CD4-positive, alpha-beta T cell treated with Interleukin-12 subunit alpha and Interleukin-12 subunit beta, for 1 hour (primary cell): ENCODE measurements at places on chromosomes 1 and 21.

DNA sequence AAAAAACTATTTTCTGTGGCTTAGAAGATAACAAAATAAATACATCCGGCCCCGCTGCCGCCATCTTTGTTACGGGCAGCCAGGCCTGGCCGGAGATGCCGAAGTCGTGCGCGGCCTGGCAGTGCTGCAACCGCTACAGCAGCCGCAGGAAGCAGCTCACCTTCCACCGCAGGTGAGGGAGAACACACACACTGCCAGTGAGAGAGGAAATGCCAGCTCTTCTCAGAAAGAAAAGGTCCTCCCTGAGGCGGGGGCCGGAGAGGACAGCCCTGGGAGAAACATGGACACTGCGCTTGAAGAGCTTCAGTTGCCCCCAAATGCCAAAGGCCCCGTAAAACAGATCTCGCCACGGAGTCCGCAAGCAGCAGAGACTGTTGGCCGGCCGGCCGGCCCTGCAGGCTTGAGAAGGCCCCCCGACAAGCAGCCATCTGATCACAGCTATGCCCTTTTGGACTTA is 323.2 kb downstream of the AMY1C start:
- DNase-seq = no peak

- DNase-seq = no peak
Measured at GRCh38 chr1:155207806-155208540, at the start of gene THBS3. Gene THBS3 (minus strand): TSS chr1:155207897. CDS start chr1:155207876, 21 bp downstream.

DNA sequence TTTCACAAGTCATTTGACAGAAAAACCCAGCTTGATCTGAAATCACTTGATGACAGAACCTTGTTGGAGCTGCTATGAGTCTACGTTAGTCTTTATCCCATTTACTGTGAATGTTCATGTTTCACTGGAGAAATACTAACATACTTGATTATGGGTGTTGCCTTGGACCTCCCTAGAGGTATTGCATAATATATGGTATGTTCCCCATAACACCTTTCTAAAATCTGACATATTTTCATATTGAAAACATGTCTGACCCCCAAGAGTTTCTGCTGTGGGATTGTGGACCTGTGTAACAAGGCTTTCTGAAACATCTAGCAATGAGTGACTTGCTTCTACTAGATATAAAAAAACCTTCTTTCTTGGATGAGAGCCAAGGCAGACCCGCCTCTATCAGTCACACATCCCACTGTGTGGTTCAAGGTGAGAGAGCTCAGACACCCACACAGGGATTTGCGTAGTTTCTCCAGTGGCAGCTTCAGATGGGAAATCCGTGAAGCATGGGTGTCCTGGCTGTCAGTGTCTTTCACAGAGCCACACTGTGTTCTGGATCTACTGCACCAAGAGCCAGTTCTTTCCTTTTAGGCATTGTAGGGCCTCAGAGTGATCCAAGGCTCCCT is 4.6 kb downstream of the NENF start:
- no peak for DNase-seq

DNA sequence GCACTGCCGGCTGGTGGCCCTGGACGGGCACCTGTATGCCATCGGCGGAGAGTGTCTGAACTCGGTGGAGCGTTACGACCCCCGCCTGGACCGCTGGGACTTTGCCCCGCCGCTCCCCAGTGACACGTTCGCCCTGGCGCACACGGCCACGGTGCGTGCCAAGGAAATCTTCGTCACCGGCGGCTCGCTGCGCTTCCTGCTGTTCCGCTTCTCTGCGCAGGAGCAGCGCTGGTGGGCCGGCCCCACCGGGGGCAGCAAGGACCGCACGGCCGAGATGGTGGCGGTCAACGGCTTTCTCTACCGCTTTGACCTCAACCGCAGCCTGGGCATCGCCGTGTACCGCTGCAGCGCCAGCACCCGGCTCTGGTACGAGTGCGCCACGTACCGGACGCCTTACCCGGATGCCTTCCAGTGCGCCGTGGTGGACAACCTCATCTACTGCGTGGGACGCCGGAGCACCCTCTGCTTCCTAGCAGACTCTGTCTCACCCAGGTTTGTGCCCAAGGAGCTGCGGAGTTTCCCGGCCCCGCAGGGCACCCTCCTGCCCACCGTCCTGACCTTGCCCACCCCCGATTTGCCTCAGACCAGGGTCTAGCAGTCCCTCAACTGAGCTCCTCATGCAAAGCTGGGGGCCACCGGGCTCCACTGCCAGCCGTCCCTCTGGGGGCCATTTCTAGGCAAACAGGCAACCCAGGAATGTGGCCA is 2.1 kb downstream of the KLHDC7A start:
- DNase-seq = no peak

- no peak for DNase-seq
Measured at GRCh38 chr1:151584278-151584677, 27.6 kb upstream of the SNX27 start.

DNA sequence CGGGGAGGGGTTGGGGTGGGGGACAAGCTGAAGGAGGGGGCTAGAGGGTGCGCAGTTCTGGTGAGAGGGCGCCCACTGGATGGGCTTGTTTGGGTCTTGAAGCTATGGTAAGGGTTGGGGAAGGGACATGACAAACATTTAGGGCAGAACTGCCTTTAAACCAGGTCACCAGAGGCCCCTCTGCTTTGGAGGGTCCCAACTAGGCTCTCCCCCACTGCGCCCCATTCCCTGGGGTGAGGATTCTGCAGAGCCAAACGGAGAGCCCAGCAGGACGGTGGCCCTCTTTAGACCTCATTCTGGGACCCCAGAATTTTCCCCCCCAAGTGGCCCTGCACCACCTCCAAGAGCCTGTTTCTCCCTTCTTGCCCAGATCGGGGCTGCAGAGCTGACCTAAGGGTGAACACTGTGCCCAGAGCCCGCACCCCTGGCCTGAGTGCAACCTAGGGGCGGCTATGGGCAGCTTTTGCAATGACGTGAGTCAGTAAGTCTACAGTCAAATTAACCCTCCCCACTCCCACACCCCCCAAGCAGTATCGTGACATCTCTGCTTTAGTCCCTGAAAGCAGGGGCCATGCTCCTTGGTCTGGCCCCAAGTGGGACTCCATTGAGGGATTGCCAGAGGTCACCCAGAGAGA is 593.8 kb downstream of the MATN1 start:
- no peak for DNase-seq

DNA sequence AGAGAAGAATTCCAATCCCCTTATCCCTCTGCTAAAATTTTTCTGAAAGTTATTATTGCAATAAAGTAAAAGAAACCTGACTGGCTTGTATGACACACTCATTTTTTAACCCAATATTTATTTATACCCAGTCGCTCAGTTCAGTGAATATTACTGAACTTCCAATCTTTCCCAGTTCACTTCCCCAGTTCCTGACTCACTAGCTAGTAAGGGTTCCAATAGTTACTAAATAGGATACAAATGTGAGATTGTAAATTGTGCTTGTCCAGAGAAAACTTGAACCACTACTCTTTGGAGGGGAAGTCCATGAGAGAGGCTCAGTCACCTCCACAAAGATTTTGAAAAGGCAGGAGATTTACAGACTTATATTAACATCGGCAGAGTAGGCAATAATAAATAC is 31.4 kb downstream of the PRDX6 start:
- no peak for DNase-seq

DNA sequence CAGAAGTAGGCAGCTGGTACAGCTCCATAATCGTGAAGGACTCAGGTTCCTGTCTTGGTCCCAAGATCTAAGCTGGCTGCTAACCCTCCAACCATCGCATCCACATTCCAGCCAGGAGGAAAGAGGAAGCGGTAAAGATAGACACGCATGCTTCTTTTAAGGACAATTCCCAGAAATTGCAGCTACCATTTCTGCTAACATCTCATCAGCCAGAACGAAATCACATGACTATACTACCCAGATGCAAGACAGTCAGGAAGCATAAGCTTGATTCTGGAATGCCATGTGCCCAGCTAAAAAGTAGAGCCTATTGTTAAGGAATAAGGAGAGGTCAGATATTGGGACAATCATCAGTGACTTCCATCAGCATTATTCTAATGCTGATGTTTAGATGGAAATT is 110.4 kb downstream of the EPHB2 start:
- DNase-seq = no peak

DNA sequence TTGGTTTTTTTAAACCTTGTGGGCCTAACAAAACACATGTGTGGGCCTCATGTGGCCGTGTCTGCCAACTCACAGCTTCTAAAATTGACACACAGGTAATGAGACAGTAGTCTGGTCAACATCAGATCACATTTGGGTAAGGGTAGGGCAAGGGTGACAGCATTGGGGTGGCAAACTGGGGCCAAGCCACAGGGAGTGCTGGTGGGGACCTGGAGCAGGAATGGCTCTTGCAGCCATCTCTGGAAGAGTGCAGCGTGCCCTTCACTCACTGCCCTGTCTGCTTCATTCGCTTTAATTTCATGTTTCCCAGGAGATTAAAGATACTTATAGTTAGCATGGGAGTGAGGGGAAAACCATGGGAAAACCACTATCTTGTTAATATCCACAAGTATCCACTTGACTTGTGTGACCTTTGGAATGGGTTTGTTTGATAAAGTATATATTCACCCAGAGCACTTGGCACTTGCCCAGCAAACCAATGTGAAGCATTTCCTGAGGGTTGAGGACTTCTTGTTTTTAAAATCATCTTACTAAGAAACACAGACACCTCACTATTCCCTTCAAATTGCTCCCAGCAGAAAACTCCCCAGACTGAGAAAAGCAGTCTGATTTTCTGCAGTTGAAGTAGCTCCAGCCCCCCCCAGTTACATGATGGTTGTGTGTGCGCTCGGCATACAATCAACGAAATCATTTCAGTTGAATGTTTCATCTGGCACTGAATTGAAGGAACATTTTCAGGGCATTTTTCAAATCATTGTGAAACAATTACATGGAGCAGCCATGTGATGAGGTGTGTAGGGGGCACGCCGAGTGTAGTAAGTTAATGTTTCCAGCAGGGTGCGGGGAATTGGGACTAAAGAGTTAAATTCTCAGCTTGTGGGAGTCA is 175.7 kb downstream of the VPS13D start:
- no peak for DNase-seq

- DNase-seq = no peak
Measured at GRCh38 chr1:4564051-4564450, 90.4 kb upstream of the AJAP1 start.

- DNase-seq = no peak
Measured at GRCh38 chr1:71339238-71339637, 258.4 kb upstream of the ZRANB2 start.

DNA sequence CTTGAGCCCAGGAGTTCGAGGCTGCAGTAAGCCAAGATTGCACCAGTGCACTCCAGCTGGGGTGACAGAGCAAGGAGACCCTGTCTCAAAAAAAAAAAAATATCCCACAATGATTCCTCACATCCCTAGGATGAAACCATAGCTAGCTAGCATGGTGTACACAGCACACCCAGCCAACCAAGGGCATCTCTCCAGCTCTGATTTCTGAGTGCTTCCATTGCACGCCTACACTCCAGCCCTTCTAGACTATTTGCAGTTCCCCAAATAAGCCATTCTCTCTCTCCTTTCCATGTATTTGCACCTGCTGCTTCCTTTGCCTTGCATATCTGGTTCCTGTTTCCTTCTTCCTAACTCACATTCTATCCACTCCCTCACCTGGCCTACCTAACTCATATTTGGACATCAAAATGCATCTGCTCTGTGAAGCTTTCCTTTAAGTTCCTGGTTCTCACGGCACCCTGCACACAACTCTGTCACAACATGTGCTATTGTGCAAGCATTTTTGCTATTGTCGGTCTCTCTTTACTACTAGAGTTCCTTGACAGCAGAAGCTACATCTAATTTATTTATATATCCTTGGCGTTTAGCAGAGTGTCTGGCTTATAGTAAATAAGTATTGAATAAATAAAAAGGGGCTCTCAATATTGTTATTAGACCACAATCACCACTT is 2.4 kb upstream of the ELAPOR1 start:
- DNase-seq = no peak

GRCh38 chr1:212205843-212206242 is 79.4 kb upstream of the PPP2R5A start:
- no peak for DNase-seq

- no peak for DNase-seq
Measured at GRCh38 chr1:152501704-152502103, 8.9 kb upstream of the LCE5A start.

GRCh38 chr21:41817877-41818855 is 51.3 kb upstream of the RIPK4 start:
- DNase-seq = no peak

DNA sequence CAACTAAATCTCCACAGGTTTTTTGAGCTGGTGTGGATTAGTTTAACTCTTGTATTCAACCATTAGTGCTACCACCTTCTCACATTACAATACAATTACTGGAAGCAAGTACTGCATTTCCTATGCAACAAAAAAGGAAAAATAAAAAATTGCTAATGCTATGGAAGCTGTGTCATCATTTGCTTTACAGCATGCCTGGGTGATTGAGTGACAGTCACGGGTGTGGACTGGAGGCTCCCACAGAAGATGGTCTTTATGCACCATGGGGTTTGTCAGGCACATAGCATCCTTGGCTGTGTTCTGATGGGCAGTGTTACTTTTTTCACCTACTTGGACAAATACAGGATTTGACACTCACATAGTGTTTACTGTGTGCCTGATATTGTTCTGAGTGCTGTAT is 262.3 kb downstream of the TM2D1 start:
- no peak for DNase-seq

DNA sequence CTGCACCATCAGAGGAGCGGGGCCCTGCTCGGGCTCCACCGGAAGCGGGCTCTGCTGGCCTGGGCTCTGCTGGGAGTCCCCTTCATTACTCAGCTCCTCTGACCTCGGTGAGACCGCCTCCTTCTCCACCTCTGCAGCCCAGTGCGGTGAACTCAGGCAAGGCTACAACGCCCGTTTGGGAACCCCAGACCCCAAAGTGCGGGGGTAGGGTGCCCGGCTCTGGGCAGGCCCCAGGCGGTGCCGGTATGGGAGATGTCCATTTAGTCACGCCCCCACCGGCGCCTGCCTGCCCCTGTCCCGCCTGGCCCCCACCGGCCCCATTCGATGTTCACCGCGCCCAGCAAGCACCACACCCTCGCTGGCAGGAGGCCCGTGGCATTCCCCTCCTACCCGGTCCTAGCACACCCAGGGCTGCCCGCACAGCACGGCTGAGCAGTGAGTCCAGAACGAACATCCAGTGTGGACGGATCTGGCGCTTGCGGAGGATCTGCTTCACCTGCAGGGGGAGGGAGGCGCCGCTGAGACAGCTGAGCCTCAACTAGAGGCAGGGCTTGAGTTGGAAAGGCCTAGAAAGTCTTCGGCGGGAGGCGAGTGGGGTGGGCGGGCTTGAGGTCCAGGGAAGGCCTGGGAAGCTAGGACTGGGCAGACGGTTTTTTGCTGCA is 10.0 kb downstream of the MAP3K6 start:
- DNase-seq = peak; percentile 60
